ENCODE measurements at places on chromosomes 11 and 22.
A peak's percentile ranks its signal among the peaks of the same experiment; 100 is the strongest.

DNA sequence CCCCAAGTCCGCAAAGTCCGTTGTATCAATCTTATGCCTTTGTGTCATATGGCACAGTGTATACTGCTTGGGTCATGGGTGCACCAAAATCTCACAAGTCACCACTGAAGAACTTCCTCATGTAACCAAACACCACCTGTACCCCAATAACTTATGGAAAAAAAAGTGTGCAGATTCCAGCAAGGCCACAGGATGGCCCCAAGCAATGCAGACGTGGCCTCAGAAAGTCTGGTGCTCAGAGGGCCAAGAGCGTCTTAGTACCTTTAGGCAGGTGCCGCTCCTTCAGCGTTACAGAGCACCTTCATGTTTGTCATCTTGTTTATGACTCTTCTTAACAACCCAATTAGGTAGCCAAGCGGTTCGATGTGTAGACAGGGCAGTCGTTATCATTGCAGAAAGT lies 65.3 kb downstream of the PRDM11 start:
- no peak for DNase-seq

DNA sequence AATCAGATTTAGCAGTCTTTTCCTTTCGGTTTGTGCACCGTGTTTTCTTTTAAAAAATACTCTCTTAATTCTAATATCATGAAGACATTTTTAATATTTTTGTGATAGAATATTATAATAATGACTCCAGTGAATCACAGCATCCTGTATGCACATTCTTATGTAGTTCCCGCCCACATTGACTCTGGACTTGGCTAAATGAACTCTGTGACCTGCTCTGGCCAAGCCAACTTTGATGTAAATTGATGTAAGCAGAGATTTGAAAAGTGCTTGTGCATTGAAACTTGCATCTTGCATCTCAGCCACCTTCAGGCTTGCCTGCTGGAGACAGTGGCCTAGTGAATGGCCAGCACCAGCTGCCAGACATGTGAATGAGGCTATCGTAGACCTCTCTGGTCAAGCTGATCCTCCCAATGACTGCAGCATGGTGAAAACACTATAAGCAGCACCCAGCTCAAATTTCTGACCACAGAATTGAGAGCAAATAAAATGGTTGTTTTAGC lies 29.2 kb upstream of the PGM2L1 start:
- DNase-seq: no peak

GRCh38 chr11:44573333-44573732 lies 7.9 kb downstream of the CD82 start:
- DNase-seq: no peak

GRCh38 chr11:132237781-132238180 lies 867.4 kb downstream of the NTM start:
- no peak for DNase-seq

DNA sequence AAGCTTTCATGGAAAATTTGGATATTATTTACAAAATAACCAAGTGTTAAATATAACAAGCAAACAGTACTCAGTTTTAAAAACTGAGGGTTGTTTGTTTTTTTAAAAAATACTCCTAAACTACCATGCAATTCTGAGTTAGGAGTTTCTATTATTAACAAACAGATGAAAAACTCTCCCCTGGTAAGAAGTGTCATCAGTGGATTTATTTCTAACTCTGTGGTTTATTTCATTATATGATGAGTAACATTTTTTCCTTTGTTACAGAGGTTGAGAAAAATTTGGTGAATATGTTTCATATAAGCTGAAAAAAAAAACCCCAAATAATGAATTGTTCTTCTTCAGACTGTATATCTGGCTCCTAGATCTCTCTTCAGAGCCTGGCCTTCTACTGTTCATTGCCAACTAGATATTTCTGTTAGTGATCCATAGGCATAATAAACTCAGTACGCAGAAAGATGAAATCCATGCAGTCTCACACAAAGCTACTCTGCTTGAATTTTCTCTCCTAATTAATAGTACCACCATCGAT lies 29.4 kb upstream of the PDE3B start:
- DNase-seq: no peak

- DNase-seq: no peak
Measured at GRCh38 chr11:93166862-93167261, 30.9 kb downstream of the SLC36A4 start.

- no peak for DNase-seq
Measured at GRCh38 chr11:350723-351255, 18.5 kb upstream of the B4GALNT4 start.

DNA sequence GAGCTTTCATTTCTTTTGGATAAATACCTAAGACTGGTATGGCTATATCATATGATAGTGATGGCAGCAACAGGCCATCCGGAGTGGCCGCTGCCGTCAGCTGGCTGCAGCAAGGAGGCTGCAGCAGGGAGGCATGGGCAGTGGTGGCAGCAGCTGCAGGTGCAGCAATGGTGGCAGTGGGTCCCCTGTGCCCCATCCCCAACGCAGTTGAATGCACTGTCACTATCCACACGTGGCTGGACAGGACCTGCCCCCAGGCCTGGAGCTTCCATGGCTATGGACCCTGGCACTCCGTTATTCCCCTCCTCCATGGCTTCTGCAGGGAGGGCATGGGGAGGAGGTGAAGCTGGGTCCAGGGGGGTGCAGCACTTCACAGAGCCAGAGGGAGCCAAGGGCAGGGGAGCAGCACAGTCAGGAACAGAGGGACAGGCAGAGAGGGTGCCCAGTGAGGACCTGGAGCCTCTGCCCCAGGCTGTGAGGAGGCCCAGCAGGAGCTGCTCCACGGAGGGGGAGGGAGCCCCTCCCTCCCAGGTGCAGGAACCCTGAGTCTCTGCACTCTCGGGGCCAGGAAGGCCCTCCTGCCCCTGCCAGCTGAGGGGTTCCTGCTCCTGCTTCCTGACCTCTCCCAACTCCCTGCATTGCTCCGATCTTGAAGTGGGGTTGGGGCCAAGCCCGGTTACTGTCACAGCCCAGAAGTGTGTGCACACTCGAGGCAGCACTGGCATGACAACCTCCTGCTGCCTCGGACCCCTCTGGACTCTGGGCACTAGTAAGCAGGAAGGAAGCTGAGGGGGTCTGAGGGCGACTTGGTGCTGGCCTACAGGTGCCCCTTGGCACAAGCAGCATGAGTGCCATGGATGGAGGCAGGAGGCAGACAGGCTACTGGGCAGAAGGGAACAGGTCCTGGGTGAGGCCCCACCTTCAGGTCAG lies 466.3 kb downstream of the GUCY1A2 start:
- DNase-seq: no peak

GRCh38 chr11:120172054-120172911 lies 34.4 kb upstream of the TRIM29 start:
- DNase-seq: peak; percentile 46

GRCh38 chr11:41497974-41498373 lies 38.5 kb upstream of the LRRC4C start:
- DNase-seq: no peak

- DNase-seq: no peak
Measured at GRCh38 chr11:68958211-68958610, 22.6 kb downstream of the MRGPRD start.

DNA sequence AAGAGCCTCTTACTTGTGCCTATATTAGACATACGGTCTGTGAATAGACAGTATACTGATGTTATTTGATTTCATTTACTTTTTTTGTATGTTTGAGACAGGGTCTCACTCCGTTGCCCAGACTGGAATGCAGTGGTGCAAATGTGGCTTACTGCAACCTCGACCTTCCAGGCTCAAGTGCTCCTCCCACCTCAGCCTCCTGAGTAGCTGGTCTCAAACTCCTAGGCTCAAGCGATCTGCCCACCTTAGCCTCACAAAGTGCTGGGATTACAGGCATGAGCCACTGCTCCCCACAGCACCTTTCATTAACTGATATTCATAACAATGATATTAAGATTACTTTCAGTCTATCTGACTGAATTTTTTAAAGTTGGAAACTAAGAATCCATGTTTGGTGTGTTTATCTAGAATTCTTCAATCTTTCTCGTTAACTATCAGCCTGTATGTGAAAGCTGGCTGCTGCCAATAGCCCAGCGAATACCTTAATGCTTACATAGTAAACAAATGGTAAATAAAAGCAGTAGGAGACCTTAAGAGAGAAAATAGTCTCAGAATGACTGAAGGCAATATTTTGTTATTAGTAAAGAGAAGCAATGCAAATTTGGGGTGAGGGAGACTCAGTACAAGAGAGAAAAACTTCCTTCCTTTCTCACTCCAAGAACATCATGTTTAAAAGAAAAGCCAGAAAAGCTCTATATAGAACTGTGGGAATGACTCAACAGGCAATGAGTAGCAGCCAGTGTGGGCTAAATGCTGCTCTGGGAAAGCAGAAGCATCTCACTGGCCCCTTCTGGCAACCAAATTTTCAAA lies 101.9 kb downstream of the MRTFA start:
- peak; percentile 33 for DNase-seq

GRCh38 chr22:20637750-20638506 lies 130.5 kb downstream of the MED15 start:
- no peak for DNase-seq

GRCh38 chr11:69293819-69294505 lies at the start of gene MYEOV:
MYEOV (plus strand) TSS chr11:69294155; CDS start chr11:69295355, 1,200 bp downstream.
- DNase-seq: peak; percentile 27

DNA sequence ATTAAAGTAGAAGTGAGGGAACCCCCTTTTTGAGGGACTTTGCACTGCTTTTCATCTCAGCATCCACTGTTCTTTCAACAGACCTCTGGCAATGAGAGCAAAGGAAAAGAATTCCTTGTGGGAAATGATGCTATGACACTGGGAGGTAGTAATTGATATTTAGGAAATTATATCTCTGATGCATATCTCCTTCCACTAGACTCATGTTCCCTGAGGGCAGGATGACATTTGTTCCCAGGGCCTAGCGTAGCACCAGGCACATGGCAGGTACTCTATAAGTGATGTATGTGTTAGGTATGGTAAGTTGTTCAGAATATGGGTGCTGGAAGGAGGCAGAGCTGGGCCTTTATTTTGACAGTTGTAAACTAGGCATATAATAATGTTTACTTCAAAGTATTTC lies 142.9 kb downstream of the CCDC81 start:
- DNase-seq: no peak

- no peak for DNase-seq
Measured at GRCh38 chr22:35349704-35350538, 31.0 kb upstream of the HMOX1 start.

GRCh38 chr11:88739524-88739923 lies 326.3 kb downstream of the GRM5 start:
- no peak for DNase-seq

- no peak for DNase-seq
Measured at GRCh38 chr11:75502138-75502537, 23.6 kb downstream of the GDPD5 start.

DNA sequence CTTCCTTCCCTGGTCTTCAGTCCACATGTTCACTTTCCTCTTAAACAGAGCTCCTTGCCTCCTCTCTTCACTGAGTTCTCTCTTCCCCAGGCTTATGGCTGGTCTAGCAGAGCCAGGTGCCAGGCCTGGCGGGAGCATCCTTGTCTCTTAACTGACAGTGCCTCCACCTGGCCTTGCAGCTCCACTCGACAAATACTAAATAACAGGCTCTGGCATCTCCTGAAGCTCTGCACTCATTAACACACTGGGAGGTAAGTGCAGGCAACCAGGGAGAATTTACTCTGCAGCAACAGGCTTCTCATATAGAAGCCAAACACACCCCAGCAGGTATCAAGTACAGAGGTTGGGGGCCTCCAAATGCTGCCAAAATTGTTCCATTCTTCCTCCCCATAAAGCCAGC lies 438.1 kb downstream of the SOX6 start:
- no peak for DNase-seq

- DNase-seq: peak; percentile 79
Measured at GRCh38 chr22:22942511-22943329, 55.1 kb downstream of the IGLL5 start.

- DNase-seq: peak; percentile 37
Measured at GRCh38 chr22:38756711-38757463, 1.1 kb upstream of the SUN2 start.

DNA sequence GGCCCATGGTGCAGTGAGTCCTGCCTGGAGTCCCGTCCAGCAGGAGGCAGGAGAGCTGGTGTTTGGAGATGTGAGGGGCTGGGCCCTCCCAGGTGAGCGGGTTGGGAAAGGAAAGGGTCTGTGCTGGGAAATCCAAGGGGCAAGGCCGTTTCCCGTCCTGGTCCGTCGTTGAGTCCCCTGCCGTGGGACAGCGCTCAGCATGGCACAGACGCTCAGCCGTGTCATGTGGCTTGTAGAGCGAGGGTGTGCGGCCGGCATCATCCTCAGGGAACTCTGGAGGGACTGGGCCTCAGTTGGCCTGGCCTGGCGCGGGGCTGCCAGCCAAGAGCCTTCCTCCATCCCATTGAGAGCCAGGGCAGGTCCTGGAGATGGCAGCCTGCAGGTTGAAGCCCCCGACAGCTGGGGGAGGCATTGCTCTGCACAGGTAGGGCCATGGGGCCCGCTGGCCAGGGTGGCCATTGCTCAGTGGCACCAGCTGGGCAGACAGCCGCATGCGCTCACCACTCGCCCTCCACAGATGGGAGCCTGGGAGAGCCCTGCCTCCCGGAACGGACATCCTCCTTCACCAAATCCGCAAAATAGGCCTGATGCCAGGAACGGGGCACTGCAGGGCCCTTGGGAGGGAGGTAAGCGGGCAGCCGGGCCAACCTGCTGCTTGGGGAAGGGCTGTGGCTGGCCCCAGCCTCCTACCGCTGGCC lies 28.7 kb downstream of the KCNQ1 start:
- no peak for DNase-seq

GRCh38 chr11:73159297-73159696 lies 17.2 kb upstream of the FCHSD2 start:
- no peak for DNase-seq

DNA sequence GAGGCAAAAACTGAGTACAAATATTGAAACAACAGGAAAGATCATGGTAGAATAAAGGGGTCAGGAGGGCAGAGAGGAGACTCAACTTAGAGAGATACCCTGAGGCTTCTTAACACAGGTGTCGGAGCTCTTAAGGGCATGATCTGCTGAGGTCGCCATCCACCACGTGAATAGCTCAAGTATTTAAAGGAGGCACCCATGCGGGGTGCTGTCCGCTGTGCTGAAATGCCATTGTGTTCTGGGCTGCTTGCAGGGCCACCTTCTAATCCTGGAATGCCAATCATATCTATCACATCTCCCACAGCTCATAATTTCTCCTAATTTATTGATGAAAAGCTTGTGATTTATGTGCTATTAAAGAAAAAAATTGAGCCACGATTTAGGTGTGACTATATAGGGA lies 90.2 kb downstream of the SEZ6L start:
- DNase-seq: no peak

DNA sequence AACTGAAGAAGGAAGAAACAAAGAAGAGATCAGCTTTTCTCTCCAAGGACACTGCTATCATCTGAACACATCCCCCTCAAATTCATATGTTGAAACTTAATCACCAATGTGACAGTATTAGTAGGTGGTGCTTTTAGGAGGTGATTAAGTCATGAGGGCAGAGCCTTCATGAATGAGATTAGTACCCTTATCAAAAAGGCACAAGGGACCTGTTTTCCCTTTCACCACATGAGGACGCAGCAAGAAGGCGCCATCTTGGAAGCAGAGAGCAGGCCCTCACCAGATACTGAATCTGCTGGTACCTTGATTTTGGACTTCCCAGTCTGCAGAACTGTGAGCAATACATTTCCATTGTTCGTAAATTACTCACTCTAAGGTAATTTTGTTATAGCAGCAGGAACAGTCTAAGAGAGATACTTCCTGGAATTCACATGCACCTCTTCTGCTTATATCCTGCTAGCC lies 20.9 kb upstream of the CREB3L1 start:
- no peak for DNase-seq
